T-helper 1 cell (primary cell): ENCODE measurements at places on chromosomes 3 and 15.
A peak's percentile ranks its signal among the peaks of the same experiment; 100 is the strongest.

DNA sequence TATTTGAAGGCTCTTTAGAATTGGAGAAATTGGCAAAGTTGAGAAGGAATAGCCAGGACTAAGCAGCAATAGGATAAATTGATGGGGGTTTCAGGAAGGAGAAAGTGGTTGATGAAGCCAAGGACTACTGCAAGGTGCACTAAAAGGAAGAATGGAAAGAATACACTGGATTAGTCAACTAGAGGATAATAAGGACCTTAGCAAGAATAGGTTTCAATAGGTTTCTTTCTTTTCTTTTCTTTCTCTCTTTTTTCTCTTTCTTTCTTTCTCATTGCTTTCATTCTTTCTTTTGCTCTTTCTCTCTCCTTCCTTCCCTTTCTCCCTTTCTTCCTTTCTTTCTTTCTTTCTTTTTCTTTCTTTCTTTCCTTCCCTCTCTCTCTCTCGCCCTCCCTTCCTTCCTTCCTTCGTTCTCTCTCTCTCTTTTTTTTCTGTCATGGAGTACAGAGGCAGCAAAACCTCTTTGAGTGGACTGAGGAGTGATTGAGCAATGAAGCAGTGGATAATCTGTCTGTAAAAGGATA, 234.4 kb upstream of the TMC3 start:
- DNase-seq = no peak

DNA sequence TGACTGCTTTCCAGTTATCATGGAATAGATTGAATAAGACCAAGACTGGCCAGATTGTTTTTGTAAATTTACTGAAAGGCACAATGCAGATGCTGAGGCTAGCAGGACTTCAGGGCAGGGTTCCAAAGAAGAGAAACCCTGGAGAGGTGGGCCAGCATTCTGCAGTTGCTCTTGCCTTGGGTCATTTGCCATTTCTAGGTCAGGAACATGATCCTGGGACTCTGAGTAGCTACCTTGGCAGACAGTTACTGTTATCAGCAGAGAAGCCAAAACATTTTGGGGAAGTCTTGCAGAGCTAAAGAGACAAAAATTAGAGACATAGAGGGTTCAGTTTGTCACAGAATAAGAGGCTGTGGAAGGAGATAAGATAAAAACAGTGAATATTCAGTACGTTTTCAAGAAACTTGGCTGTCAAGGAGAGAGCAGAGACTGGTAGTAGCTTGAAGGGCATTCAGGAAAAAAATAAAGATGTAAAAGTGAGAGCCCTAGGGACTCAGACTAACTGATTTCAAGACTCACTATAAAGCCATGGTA, 46.8 kb upstream of the MYRIP start:
- DNase-seq = no peak

DNA sequence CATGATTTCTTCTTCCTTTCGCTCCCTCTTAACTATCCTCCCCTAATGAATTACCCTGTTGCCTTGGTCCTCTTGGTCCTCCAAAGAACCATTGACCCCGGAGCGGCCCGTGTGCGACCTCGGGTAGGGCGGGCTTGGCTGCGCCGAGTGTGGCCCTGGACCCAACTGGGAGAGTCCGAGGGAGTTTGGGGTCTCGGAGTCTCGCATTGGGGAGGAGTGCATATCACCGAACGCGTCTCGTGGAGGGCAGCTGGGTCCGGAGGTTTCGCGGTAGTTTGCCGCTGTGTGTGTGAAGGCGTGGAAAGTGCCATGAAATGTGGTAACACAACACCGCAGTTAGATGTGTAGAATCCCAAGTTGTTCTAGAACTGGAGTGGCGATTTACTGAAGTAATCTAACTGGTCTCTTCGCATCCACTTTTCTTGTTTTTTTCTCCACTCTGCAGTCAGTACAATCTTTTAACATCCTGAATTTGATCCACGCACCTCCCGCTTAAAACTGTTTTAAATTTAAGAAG, 363 bp downstream of the GTF2E1 start:
- DNase-seq = no peak

DNA sequence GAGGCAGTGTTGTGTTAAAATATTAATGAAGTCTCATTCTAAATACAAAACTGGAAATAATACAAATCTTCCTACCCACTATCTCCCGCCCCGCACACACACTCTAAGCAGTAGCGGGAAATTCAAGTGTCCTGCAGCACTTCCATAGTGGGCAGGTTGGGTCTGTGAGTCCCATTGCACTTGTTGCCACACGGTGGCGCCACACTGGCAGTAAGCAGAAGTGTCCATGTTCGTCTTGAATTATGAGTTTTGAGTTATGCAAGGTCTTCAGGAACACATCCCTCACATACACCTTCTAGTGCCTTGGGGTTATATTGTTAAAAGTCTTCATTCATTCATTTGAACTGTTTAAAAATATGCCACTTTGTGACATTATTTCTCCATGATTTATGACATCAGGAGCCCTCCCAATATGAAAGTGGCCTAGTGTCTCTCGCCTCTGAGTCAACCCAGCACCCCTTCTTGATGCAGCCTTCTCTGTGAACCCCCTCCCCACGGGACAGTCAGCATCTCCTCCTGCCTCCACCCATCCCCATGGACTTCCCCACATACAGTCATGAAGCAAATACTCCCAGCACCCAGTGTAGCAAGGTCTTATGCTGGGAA, 17.6 kb upstream of the CCDC174 start:
- peak; percentile 49 for DNase-seq

- no peak for DNase-seq
These were observed 1.4 kb downstream of the CIDEC start for GRCh38 chr3:9878700-9879099.

GRCh38 chr3:17013571-17013970, 128.8 kb downstream of the PLCL2 start:
- no peak for DNase-seq

GRCh38 chr3:81998139-81998755, 236.8 kb upstream of the GBE1 start:
- DNase-seq = no peak

DNA sequence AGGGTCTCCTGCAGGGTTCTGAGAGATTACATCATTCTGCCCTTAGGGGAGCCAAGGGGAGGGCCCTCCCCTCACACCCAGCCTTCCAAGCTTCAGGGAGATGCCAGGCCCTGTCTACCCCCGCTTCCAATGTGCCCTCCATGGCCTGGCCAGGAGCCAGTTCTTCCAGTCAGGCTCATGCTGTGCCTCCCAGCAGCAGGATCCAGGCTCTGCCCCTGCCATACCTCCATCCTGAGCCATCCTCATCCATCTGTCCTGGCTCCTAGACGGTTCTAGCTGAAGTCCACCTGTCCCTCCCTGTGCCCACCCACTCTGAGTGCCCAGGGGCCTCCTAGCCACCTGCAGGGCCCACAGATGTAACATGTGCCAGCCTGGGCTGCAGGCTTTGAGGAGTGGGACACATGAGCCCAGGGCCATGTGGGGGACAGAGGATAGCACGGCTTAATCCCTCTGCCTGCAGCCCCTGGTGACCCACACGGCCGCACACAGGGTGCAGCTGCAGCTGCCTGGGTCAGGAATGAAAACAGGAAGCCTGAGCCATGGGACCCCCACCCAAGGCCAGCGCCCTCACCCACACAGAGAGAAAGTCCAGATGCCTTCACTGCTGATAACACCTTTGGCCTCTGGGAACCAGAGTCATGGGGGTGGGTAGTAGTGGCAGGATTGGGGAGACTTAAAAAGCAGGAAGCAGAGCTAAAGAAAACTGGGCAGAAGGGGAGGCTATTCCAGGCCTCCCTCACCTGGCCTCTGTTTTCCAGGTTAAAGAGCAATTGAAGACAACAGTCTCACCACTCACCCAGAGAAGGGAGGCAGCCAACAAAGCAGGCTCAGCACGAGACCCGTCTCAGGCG, 11.8 kb downstream of the PLCD1 start:
- DNase-seq = no peak

DNA sequence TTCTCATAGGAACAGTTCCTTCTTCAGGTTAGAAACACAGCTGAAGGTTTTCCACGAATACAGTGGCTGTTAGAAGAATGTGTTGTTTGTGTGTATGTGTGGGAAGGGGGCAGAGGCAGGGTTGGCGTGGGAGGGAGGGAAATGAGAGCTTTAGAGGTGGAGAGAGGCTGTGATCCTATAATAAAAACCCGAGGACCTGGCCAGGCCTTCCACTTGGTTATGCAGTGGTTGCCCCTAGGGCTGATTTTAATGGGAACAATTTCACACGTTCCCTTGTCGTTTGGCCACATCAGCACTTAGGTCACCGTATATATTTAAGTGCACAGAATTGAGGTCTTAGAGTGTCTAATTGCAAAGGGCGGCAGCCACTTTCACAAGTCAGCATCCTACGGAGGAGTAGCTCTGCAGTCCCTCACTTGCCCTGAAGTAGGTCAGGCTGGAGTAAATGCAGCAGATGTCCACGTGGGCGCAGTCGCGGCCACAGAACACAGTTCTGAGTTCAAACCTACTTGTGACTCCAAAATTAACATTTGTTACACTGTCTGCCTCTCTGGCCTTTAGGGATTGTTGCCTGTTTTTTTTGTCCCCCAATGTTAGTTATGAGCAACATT, 85.6 kb downstream of the PDCD6IP start:
- DNase-seq = no peak

- no peak for DNase-seq
These were observed 13.3 kb downstream of the RPSA start for GRCh38 chr3:39419742-39420315.

- no peak for DNase-seq
These were observed 16.6 kb downstream of the PPP1R2 start for GRCh38 chr3:195526492-195526891.

DNA sequence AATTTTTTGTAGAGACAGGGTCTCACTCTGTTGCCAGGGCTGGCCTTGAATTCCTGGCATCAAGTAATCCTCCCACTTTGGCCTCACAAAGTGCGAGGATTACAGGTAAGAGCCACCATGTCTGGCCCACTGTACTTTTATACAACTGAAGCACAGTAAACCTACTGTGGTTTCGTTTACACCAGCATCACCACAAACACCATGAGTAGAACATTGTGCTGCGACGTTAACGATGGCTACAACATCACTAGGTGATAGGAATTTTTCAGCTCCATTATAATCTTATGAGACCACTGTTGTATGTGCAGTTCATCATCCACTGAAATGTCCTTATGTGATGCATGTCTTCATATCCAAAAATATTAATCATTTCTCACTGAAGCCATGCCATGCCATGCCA, 11.7 kb downstream of the CTNNB1 start:
- DNase-seq = no peak

DNA sequence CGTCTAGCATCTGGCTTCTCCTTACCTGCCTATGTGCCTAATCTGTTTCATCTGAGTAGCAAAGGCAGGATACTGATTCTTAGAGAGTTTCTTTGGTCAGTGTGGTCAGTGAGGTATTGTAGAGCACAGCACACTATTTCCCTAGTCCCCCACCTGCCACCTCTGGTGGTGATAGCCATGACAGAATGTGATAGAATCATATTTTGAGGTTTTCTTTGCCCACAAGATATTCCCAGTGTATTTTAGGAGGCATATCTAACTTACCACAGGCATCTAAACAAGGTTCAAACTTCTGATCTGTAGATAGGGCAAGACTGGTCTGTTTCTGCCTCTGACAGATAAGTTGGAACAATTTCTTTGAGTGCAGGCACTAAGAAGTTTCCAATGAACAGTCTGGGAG, 188.0 kb downstream of the SOX2 start:
- DNase-seq = no peak

- no peak for DNase-seq
These were observed 7.4 kb upstream of the GSK3B start for GRCh38 chr3:120101624-120102023.

DNA sequence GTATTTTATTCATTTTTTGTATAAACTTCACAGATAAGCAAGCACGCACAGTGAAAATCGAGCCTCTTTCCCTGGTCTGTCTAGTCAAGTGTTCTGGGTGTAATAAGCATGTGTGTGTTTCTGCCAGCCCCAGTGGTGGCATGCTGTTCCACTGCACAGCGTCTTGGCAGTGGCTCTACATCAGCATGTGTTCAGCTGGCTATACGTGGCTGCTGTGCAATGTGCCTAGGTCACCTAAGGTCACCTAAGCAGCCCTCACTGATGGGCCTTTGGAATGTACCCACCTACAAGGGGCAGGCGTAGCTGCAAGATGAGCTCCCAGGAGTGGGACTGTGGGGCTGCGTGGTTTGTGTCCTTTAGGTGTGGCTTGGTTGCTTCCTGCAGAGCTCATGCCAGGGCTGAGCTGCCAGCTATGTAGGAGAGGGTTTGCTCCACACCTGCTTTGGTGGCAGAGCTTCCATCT, 4.9 kb downstream of the LIMD1 start:
- peak; percentile 15 for DNase-seq

- no peak for DNase-seq
These were observed 16.1 kb downstream of the AMOTL2 start for GRCh38 chr3:134357914-134358811.

DNA sequence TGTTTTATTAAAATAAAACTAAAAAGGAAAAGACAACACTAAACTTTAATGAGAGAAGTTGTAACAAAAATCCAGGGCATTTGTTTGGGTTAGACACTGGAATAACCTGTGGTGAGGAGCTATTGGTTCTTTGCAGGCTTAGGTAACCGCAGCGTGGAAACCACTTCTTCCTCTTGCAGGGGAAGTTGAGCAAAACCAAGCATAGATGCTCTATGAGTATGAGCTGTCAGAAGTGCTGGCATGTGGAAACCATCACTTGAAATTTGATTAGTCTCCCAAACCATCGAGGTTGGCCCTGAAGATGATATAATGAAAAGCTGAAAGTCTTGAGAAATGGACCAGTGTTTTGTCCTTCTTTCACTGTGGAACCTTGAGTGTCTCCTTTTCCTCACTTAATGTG, 127.1 kb upstream of the RBMS3 start:
- DNase-seq = no peak
